ENCODE measurements at places on chromosomes 3 and 15.

DNA sequence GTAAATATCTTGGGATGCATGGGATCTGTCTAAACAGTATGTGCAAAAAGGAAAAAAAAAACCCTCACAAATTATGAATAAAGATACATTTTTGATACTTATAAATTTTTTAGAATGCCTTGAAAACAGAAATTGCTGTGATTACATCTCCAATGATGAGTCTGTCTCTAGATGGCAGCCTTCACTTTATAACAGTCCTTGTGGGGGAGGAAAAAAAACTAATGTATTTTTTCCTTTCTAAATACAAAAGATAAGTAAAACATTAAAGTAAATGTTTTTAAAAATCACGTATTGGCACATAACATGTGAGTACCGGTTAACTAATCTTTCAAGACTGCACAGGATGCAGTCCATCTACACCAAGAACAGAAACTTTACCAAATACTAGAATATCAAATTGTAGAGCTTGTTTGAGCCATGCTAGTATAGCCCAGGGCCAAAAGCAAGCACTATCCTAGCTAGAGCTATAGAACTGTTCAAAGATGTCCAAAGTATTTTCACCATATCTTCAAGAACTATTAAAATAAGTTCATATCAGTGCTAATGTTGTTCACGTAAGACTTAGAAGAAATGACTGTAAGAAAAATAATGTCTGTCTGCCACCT, 206.4 kb downstream of the STAG1 start:
- DNase-seq, result no peak

DNA sequence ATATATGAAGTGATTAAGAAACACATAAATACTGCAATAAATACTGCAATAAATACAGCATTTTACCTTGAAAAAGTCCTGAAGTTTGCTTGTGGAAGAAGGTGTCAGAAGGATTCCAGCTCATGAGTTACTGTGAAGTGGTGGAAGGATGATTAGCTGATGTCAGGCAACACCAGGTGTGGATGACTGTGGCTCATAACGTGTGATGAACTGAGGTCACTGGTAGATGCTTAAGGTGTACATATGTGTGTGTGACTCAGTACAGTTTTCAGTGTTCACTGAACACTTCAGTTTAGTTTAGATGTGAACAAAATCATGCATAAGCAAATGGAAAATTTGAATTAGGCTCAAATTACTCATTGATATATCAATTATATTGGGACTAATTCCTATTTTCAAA, 1045.0 kb downstream of the NTRK3 start:
- no peak for DNase-seq

DNA sequence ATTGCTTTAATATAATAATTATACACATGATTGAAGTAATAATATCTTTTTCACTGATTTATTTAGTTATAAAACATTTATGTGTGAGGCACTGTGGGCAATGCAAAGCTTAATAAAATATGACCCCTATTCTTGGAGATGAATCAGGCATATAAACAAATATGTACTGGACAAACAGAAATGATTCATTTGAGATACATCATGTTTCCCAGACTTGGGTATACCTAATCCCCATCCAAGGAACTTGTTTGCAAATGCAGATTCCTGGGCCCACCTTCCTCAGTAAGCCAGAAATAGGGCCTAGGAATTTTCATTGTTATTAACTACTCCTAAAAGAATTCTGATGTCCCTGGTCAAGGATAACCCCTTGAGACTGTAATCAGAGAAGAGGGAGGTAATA, 184.2 kb downstream of the CHL1 start:
- DNase-seq, result no peak

DNA sequence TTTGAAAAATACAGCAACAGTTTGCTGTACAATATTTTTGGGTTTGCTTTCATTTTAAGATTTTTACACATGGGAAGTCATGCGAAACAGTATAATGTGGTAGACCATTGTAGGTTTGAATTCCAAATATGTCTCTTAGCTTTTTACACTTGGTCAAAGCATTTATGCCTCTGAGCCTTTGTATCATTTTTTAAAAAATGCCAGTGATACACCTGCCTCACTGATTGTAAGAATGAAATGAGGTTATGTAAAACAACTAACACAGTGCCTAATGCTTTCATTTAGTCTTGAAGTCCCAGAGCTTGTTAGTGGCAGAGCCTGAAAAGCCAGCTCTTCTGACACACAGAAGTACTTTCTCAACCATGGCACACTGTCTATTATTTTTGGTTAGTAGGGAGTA, 202.0 kb downstream of the UBE2E2 start:
- DNase-seq, result no peak

- DNase-seq, result no peak
Measured at GRCh38 chr3:133573629-133574194, at the start of gene CDV3. CDV3 (plus strand) TSS chr3:133573686; CDS start chr3:133574045, 359 bp downstream.

GRCh38 chr3:176740906-176741663, 456.2 kb downstream of the TBL1XR1 start:
- no peak for DNase-seq

DNA sequence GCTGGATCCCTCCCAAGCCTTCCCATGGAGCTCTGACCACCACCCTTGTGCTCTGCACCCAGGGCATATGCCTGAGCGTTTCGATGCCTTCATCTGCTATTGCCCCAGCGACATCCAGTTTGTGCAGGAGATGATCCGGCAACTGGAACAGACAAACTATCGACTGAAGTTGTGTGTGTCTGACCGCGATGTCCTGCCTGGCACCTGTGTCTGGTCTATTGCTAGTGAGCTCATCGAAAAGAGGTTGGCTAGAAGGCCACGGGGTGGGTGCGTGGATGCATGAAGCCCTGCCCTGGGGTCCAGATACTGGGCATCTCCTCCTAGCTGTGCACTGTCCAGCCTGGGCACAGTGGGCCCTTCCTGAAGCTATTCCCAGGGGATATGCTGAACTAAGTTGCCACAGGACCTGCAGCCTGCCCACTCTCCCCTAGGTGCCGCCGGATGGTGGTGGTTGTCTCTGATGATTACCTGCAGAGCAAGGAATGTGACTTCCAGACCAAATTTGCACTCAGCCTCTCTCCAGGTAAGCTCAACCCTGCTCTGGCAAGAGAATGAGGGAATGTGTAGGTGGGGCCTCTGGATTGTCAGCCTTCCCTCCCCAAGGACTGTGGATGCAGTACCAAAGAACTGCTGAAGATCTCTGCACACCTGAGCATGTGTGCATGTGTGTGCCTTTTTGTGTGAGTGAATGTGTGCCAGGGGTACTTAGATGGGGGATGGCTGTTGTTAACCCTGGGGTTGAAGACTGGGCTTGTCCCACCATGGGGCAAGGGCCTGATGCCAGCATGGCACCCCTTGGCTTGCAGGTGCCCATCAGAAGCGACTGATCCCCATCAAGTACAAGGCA, 2.1 kb downstream of the MYD88 start:
- DNase-seq, result no peak

DNA sequence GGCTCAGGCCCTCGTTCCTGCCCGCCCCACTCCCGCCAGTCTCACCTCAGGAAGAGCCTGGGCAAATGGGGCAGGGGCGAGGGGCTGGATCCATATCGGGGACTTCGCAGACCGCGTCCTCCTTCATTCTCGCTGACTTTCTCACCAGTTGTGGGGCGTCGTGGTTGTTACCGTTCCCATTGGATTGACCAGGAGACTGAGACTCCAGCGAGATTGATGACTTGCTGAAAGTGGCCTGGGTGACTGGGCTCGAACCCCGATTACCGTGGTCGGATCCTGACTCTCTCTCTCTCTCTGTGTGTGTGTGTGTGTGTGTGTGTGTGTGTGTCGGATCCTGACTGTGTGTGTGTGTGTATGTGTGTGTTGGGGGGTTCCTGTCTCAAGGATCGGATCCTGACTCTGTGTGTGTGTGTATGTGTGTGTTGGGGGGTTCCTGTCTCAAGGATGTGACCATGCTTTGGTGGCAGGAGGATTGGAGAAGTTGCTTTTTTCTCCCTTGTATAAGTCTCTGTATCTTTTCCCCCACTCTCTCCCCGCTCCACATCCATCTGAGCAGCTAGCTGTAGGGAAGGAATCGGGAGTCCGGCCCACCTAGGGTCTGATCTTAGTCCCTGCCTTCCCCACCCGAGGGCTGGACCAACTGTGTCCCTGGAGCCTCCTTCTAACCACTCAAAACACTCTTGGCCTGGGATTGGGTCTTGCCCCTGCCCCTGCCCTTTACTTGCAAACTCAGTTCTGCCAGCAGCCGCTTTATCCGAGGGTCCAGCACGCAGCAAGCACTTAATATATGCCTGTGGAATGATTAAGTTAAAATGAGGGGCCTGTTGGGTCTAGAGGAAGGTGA, 603 bp downstream of the PLEKHO2 start:
- DNase-seq, result no peak

DNA sequence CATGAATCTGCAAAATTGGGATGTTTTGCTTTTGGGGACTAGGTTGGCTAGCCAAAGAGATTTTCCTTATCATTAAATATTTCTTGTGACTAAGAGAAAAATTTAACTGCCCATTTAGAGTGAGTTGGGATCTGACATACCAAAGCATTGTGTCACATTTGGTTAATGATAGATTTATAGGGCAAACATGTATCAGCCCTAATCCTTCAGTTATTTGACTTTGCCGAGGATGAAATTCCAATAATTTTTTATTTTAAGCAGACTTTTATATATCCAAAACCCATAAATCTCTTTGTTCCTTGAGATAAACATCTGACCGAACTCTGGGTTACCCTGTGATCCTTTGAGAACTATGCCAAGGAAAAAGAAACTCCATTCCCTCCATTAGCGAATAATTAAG, 218.9 kb downstream of the CDIN1 start:
- DNase-seq, result no peak

DNA sequence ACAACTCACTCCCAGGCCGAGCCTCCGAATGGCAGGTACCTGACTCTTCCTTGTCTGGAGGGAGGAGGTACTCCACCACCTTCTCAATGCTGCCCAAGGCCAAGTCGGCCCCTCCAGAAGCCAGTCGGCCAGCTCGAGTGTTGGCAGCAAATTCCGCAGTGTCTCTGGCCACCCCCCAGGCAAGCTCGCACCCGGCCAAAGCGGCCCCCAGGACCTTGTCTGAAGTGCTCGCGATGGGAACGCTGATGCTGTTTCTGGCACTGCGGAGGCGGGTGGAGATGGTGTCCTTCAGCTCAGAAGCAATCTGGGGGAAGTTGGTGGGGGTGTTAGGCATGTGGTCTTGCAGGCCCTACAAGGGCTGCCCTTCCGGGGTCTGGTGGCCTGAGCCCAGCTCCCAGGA, 9.2 kb downstream of the PLIN1 start:
- no peak for DNase-seq

DNA sequence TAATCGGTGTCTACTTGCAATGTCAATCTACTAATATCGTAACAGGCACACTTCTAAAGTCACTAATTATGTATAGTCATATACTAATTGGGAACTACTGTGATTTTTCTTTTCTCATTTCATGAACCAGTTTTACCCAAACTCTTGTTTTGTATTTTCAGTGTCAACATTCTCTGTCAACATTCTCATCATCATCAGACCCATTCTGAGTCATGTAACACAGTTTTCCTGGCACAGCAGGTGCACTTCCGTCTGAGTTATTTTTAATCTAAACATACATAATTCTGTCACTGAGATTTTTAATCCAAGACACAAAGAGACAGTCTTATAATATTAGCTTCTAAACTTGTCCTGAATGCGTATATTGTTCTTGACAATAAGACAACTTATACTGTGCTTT, 205.1 kb upstream of the EIF1B start:
- DNase-seq, result no peak

- DNase-seq, result no peak
Measured at GRCh38 chr3:115999001-115999585, 375.8 kb downstream of the GAP43 start.

DNA sequence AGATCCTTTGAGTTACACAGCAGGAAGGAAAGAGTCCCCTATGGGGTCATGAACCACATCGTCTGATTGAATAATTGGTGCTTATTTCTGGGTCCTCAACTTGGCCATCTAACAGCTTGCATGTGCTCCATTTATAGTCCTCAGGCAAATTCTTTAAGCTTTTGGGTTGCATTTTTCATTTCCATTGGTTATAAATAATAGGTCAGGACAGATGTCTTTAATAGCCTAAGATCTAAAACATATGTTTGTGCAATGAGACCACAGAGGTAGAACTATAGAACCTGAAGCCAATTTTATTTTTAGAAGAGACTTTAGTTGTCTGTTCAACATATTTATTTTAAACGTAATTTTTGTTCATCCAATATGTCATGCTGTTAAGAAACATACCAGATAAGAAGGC, 43.2 kb downstream of the CD200R1L start:
- no peak for DNase-seq

GRCh38 chr15:67879440-67880129, 39.7 kb upstream of the RNU6-1 start:
- DNase-seq, result no peak

GRCh38 chr3:142209655-142210054, 15.7 kb downstream of the GK5 start:
- DNase-seq, result no peak

- DNase-seq, result no peak
Measured at GRCh38 chr3:143203848-143204247, 84.3 kb downstream of the CHST2 start.

GRCh38 chr3:162034368-162034767, 537.8 kb downstream of the OTOL1 start:
- no peak for DNase-seq

- DNase-seq, result no peak
Measured at GRCh38 chr3:25582242-25582641, 82.5 kb downstream of the TOP2B start.

DNA sequence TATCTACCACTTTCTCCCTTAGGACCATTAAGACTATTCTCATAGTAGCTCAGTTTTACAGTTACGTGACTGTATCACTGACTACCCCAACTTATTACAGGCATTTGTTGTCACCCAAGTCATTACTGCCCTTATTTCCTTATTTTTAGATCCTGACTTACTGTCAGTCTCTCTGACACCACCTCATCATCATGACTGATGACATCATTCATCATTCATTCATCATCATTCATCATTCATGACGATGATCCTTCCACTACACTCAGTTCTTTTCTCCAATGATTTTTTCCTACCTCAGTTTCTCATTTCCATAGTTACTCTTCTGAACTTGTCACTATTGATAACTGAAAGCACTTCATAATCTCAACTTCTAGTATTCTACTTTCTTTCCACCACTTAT, 83.8 kb downstream of the ADAM10 start:
- no peak for DNase-seq

- no peak for DNase-seq
Measured at GRCh38 chr3:39763390-39763789, 46.0 kb upstream of the MYRIP start.

DNA sequence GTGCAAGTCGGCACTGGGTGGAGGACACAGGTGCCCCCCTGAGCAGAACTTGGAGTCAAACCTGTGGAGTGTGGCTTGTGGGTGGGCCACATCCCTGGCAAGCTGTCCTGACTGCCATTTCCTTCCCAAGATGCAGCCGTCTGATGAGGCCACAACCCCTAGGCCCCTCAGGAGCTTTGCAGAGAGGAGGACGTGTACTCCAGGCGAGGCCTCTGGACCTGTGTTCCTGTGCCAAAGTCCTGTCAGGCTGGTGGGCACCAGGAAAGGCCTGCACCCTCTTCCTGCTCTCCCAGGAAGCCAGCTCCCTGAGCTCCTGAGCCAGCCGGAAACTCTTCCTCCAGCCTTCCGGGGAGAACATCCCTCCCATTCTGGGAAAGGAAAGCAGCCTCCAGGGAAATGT, 48.5 kb downstream of the CMTM6 start:
- DNase-seq, result no peak

Data from NCI-H748 treated with DMSO at 0.1 percent for 48 hours (cell line).